ENCODE measurements at places on chromosomes 11 and 22.

DNA sequence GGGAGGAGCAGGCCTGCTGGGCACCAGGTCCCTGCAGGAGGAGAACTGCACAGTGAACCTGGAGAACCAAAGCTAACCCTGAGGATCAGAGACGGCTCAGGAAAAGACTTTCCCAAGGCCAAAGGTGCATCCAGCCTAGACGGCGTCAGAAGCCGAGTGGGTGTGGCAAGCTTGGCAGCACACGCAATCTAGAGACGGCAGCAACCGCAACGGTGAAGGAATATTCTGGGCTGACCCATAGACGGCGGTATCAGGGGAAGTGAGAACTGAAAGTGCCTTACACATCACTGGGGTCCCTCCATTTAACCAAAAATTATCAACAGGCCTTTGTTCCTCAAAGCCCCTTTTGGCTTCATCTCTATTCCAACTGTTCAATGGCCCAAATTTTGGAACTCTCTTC, 26.2 kb downstream of the SPATA19 start:
- no peak for DNase-seq

- DNase-seq = peak; percentile 65
Observed at GRCh38 chr11:518463-519202, 11.6 kb upstream of the RNH1 start.

DNA sequence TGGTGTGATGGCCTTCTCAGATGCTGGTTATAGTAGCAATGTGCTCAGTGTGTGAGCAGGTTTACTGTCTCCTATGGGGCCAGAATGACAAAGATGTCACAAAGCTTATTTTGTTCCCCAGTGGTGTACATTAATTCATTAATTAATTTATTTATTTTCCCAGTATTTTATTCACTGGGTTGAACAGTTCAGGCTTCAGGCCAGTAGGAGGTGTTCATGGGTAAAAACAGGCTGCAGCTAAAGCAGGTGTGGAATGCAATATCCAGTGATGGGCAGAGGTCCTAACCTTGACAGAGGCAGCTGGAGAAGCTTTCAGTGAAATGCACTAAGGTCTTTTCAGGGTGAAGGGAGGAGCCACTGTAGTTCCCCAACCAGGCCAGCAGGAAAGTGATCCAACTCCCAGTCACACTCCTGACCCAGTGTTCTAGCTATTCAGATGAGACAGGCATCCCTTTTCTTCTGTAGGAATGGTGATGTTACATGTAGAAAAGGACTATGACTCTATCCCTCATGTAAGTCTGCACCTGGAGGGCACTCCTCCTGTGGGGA, 7.8 kb upstream of the FANCF start:
- no peak for DNase-seq

GRCh38 chr11:31757260-31757835, 53.8 kb downstream of the PAX6 start:
- DNase-seq = no peak

DNA sequence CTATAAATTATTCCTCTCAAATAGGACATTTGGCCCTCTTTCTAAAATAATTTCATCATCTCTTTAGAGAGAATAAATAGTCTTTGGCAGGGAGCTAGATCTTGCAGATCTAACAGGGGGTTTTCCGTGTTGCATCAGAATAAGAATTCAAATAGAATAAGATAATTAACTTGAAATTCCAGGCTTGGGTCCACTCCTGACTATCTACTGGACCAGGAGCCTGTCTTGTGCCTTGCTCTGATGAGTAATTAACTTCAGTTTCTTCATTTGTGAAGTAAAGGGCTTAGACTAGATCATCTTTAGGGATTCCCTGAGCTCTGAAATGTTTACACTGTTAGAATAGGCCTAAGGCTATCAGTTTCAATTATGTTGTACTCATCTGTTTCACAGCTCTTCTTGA, 23.5 kb upstream of the TMEM123 start:
- no peak for DNase-seq
